Spleen (tissue), 13 donors: ENCODE measurements at places on chromosomes 1 and 21. TPM values are rescaled to one million over a fixed set of nuclear protein-coding genes. Genes with fewer than 3 reads are reported as not detected.
A peak's percentile ranks its signal among the peaks of the same experiment; 100 is the strongest.

DNA sequence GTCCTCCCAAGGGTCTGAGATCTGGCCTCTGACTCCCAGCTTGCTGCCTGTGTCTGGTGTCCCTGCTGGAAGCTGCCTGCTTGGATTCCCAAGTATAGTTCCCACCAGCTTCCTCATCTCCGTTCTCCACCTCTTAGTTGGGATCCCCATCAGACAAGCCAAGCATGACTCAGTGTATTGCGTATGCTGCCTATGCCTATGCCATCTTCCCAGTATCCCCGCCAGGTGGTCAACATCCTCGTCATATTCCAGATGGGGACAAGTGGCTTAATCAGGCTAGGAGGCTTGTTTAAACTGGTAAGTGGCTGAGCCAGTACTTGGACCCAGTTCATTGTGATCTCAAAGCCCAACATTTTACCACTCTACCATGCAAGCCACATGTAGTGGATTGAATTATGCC lies 204.4 kb downstream of the GRIK3 start:
- no peak for DNase-seq

GRCh38 chr1:112504661-112505399 lies 3.9 kb upstream of the WNT2B start:
- no peak for DNase-seq

DNA sequence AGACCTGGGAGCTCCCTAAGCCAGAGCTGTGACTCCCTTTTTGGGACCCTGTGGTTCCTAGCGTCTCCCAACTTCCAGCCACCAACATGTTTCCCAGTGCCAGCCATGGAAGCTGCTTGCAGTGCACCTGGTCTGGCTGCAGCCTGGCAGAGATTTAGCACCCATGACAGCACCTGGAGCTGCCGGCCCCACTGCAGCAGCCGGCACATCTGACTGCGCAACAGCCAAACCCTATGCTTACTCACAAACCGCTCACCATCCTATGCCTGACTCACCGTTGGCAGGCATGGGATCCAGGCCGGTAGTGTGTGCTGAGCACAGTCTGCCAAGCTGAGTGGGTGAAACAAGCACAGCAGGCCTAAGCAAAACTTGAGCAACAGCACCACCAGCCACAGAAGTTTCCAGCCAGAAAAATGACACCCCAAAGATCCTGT lies 435.9 kb upstream of the PRMT6 start:
- peak; percentile 56 for DNase-seq

Gene OR2W3
- total RNA-seq: not detected

DNA sequence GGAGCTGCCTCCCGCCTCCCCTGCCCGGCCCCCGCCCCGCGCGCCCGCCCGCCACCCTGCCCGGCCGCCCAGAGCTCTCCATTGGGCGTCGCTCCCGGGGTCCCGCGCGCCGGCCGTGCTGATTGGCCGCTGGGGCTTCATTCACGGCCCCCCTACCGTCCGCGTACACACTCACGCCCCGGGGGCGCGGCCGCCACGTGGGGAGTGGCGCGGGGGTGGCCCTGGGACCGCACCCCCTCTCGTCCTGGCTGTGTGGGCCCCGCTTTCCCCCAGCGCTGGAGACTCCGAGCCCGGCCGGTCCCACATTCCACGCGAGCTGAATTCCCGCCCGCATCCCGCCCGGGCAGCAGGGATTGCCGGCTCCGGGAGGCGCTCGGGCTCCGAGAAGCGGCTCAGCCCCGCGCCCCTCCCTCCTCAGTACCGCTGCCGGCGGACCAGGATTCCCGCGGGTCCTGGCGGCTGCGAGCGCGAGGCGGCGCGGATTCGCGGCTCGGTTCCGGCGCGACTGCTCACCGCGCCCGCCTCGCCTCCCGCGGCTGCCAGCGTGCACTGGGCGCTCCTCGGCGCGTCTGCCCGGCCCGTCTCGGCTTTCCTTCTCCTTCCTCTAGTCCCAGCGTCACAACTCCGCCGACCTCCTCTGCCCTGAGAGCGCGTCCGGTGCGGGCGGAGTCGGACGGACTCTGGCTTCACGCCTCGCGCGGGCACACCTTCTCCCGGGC lies 450 bp upstream of the POU3F1 start:
- peak; percentile 93 for DNase-seq

DNA sequence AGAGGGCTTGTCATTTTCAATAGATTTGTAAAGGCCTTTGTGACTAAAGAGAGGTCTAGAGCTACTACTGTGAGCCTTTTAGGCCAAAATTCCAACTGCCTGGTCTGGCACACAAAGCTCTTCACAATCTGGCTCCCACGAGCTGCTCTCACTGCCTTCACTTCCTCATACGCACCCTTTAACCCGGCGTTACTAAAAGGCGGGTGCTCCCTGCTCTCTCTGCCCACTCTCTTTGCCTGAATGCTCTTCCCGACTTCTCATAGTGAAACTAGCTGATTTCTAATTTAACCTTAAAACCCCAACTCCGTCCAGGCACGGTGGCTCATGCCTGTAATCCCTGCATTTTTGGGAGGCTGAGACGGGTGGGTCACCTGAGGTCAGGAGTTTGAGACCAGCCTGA lies 14.2 kb downstream of the BSDC1 start:
- no peak for DNase-seq

Gene FABP3
- total RNA-seq: 25.0 TPM

DNA sequence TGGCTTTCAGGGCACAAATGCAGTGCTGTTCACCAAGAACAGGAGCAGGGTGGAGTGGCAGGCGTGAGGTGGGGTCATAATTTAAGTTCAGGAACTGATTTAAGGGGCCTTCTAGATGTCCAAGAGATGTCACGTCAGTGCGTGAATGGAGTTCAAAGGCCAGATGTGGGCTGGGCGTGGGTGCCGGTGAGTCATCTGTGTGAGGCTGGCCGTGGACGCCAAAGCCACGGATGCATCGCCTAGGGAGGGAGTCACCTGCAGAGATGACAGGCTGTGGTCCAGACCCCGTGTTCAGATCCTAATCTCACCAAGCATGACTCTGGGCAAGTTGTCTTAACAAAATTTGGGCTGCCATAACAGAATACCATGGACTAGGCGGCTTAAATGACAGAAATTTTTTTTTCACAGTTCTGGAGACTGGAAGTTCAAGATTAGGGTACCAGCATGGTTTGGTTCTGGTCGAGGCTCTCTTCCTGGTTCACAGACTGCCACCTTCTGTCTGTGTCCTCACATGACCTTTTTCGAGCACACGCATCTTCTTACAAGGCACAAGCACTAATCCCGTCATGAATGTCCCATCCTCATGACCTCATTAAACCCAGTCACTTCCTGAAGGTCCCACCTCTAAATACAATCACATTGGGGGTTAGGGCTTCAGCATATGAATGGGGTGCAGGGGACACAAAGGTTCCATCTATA lies 109.6 kb downstream of the PRDM2 start:
- no peak for DNase-seq

DNA sequence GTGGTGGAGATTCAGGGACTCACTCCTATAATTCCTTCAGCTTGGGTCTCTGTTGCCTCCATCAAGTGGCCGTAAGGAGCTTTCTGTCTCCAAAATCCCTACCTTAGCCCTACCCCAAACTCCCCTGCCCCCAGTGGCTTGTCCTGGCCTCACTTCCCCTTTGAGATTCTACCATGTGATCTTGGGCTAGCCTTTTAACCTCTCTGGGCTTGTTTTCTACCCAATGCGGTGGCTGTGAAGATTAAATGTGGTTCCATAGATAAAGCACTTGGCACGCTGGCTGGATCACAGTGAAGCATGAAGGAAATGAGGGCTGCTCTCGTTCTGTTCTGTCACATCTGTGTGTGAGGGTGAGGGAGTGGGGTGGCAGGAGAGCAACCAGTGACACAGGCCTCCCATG lies 43.6 kb downstream of the FAAH start:
- DNase-seq: no peak

DNA sequence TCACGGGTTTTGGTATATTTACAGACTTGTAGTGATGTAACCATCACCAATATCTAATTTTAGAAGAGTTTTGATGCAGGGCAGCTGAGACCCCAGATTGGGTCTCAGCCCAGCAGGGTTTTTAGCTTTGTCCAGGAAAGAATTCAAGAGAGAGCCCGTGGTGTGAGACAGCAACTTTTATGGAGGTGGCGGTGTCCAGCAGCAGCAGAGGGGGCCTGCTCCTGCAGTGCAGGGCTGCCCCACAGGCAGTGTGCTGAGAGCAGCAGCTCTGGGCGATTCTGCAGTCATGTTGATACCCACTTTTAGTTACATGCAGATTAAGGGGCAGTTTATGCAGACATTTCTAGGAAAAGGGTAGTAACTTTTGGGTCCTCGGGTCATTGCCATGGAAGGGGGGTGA lies 1.8 kb upstream of the EPHX1 start:
- DNase-seq: no peak

GRCh38 chr1:235307158-235308124 lies 20.5 kb downstream of the ARID4B start:
- DNase-seq: no peak

Gene CPLANE2
- total RNA-seq: 5.8 TPM

DNA sequence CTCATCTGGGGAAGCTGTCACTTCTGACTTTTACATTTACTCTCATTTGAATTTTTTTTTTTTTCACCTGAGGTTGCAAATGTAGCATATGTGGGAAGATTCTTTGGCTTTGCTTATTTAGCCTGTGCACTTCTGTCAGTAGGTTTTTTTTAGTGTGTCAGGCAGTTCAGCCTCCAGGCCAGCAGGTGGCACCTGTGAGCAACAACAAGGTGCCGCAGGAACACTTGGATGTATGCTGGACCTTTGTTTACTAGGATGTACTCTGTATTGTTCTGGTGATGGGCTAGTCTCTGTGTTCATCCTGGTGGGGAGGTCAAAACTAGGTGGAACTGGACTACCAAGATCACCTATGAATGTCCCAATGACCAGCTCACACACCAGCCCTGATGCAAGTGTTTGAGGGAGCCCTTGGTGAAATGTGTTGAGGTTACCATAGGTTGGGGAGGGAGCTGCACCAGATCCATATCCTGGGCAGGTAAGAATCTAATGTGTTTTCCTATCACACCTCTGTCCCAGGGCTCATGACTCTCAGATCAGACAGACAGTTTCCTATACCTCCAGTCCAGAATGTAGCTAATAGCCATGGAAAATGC lies 618.2 kb downstream of the BRINP3 start:
- DNase-seq: no peak

GRCh38 chr21:35138665-35139381 lies 89.7 kb upstream of the RUNX1 start:
- no peak for DNase-seq

Gene CLIC6
- 0.93 TPM for total RNA-seq

DNA sequence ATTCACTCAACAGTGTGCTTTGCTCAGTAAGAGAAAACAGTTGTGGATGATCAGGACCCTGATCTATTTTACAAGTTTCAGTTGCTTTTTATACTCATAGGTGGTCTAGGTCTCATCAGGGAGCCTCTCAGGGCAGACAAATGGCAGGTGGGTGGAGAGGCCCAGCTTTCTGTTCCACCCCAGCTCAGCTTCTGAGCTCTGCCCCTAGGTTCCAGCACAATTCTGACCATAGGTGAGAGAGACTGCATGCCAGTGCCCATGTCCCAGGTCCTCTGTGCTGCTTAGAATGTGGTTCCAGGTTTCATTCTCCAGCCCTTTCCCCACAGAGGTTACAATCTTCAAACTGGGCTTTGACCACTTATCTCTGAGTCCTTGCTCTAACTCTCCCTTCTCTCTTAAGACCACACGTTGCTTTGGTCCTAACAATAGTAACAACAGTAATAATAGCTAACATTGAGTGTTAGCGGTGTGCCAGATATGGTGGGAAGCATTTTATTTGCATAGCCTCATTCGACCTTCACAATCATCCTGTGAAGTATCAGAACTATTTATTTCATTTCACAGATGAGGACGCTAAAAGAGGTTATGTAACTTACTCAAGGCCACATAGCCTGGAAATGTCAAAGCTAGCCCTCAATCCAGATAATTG lies 19.6 kb upstream of the DUSP10 start:
- DNase-seq: no peak

- DNase-seq: no peak
Measured at GRCh38 chr1:179155615-179156014, 73.7 kb downstream of the TOR3A start.

- DNase-seq: no peak
Measured at GRCh38 chr1:216332462-216332861, 90.8 kb downstream of the USH2A start.

Gene RAVER2
- total RNA-seq: 9.1 TPM

Gene SEMA6C
- total RNA-seq: 4.7 TPM

DNA sequence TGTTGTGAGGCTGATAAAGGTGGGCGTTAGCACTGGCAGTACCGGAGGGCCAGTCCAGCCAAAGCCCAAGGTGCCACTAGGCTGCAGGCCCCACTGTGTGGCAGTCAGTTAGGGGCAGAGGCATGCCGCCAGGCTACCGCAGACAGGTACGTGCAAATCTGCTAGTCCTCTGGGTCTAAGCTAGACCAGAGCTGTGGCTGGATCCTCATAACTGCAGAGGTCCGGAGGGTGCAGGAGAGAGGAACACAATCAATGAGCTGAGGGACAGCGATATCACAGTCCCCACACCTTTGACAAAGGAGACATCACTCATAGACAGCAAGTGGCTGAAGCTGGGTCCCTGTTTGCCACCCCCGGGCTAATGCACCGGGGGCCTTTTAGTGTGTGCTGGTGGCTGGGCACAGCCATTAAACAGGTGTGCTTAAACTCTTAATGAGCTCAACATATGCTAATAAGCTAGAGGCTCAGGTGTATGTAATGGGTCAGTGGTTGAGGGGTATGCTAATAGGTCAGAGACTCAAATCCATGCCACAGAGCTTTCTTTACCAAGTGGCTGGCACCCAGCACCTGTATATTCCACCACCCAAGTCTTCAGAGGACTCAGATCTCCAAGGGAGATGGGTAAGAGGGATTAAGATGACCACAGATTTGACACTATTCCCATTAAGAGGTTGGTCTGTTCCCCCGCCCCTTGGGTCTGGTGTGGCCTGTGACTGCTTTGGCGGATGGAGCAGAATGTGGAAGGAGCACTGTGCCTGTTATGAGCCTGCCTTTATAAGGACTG lies 82.0 kb downstream of the GLIS1 start:
- peak; percentile 39 for DNase-seq

Gene ASPM
- total RNA-seq: 2.0 TPM

DNA sequence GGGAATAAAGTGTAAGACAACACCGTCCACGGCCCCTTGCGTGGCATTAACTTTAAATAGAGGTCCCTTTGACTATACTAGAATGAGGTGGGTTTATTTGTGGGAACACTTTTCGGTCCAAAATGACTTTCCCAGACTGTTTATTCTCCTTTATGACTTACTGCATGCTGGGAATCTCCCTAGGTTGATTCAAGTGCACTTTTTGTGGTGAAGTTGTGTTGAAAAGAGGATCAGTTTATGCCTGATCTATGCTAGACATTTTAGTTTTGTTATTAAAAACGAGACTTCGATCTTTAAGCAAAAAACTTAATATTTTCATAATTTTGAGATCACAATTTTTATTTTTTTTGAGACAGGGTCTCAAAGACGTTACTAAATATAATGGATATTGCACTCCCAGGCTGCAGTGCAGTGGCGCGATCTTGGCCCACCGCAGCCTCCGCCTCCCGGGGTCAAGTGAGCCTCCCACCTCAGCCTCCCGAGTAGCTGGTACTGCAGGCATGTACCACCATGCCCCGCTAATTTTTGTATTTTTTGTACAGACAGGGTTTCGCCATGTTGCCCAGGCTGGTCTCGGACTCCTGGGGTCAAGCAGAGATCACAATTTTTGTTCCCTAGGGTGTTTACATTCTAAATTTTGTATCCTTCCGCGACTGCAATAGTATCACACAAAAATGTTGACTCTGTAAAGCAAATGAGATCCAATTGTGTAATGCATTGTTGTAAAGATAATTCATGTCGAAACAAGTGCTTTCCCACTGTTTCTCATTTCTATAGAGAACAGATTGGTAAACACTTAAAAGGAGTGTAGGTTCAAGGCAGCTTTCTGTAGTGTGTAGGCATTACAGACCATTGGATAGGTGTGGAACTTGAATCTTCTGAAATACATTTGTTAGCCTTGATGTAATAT lies 1.6 kb downstream of the CDC42 start:
- peak; percentile 79 for DNase-seq

- DNase-seq: no peak
Measured at GRCh38 chr1:184373155-184373554, 13.7 kb upstream of the C1orf21 start.
